ENCODE measurements at places on chromosomes 4 and X. TPM values are rescaled to one million over a fixed set of nuclear protein-coding genes. Genes with fewer than 3 reads are reported as not detected.

- no peak for DNase-seq
Observed at GRCh38 chr4:153676984-153677383, 7.1 kb upstream of the TLR2 start.

DNA sequence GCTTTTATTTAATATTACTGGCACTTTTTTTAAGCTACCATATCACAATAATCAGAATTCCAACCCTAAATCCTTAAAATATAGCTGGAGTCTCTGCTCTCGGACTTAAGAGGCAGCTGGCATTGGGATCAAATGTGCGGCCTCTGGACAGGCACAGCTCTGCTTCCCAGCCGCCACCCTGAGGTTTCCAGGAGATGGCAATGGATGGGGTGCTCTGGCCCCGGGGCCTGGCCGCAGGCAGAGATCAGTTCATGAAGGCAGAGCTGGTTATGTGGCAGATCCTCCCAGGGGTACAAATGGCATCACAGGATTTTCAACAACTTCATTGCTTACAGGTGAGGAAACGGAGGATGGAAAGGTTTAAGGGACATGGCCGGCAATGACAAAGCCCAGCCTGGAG lies 57.8 kb downstream of the JAKMIP1 start:
- no peak for DNase-seq

VSIG4 gene
- not detected for total RNA-seq

CC2D2A gene
- total RNA-seq, result 1.3 TPM

DKC1 gene
- 67.0 TPM for total RNA-seq
